ENCODE measurements at places on chromosomes 5 and 9. TPM values are rescaled to one million over a fixed set of nuclear protein-coding genes. Genes with fewer than 3 reads are reported as not detected.

- no peaks in the 10 kb centered on the region for H3K27me3 ChIP-seq
- H3K36me3 ChIP-seq: no peaks in the 10 kb centered on the region
- no peak for DNase-seq
- no peak overlapping the region for H3K27ac ChIP-seq
These were observed 30.1 kb upstream of the RAI14 start for GRCh38 chr5:34626036-34626435.

DNA sequence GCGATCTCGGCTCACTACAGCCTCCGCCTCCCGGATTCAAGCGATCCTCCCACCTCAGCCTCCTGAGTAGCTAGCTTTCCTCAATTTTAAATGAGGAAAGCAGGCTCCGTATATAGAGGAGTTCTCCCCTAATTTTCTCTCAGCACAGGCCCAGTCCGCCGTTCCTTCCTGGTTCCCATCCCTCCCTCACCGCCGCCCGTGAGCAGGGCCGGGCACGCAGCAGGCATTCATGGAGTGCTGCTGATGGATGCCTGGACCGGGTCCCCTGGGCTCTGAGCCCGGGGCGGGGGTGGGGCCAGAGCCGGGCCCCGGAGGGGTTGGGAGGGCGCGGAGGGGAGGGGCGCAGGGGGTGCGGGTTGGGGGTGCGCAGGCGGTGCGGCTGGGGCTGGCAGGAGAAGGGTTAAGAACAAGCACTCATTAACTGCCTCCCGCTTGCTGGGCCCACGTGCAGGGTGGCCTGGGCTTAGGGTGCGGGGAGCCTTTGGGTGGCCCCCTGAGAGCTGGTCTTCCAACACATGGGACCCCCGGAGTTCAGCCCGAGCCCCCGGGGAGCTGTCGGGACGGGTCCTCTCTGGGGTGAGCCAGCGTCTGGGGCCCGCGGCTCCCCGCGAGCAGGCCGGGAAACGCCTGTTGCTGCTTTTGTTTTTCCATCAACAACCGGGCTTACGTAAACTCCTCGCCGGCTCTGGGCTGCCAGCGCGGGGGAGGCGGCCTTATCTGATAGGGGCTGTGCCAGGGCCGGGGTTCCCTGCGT, 33.7 kb downstream of the LHX2 start:
- H3K4me1 ChIP-seq: peaks cover 32% of the 10 kb centered on the region
- peak overlapping the region; percentile 5 for H3K27ac ChIP-seq
- no peaks in the 10 kb centered on the region for H3K36me3 ChIP-seq
- peaks cover 24% of the 10 kb centered on the region for H3K27me3 ChIP-seq

The HRH2 gene
- 10.9 TPM for total RNA-seq

DNA sequence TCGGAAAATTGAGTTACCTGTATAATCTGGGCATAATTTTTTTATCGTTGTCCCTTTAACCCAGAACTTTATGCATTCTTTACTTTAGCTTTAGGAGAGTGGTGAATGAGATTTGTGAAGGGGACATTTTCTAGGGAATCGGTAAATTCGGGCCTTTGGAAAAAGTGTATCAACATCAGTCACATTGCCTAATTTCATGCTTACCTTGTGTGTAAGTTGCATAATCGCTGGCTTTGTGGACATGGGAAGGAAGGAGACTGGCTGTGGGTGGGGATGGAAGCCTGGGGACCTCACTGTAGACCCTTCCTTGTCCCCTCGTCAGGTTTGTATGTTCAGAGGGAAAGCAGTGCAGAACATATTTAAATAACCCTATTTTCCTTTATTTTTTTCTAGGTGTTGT, 3.3 kb downstream of the PSAT1 start:
- H3K27ac ChIP-seq: no peak overlapping the region
- H3K4me1 ChIP-seq: peaks cover 31% of the 10 kb centered on the region
- peaks cover 6% of the 10 kb centered on the region for H3K36me3 ChIP-seq
- H3K4me3 ChIP-seq: no peak overlapping the region

- H3K4me3 ChIP-seq: no peak overlapping the region
- H3K36me3 ChIP-seq: no peaks in the 10 kb centered on the region
- H3K4me1 ChIP-seq: peaks cover 16% of the 10 kb centered on the region
- H3K27me3 ChIP-seq: no peaks in the 10 kb centered on the region
These were observed 2.7 kb upstream of the AGTPBP1 start for GRCh38 chr9:85744480-85744879.

The NRG2 gene
- total RNA-seq: 4.4 TPM

GRCh38 chr5:132622608-132623007, 35.4 kb upstream of the IL13 start:
- H3K36me3 ChIP-seq: peaks cover 31% of the 10 kb centered on the region
- no peaks in the 10 kb centered on the region for H3K4me1 ChIP-seq
- H3K27ac ChIP-seq: no peak overlapping the region
- no peak for DNase-seq
- H3K4me3 ChIP-seq: no peak overlapping the region

The CCNO gene
- 0.19 TPM for total RNA-seq

DNA sequence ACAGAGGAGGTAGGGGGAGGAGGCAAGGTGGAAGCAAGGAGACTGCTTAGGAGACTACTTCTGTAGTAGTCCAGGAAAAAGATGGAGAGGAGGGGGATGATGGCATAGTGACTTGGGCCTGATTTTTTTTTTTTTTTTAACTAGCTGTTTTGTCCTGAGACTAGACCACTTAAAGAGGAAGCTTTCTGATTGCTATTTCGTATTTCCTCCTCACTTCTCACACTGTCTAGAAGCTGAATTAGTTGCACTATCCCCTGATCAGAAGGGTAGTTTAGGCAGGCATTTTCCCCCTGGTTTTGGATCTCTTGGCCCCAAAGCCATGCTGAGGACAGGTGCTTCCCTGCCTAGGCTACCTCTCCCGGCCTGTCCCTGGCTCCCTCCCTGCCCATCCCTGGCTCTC, 14.9 kb downstream of the LARP1 start:
- no peak overlapping the region for H3K4me3 ChIP-seq
- peaks cover 96% of the 10 kb centered on the region for H3K4me1 ChIP-seq
- H3K27ac ChIP-seq: no peak overlapping the region
- H3K36me3 ChIP-seq: no peaks in the 10 kb centered on the region

GRCh38 chr5:17336054-17336453, 118.6 kb downstream of the BASP1 start:
- no peak for DNase-seq
- H3K4me1 ChIP-seq: no peaks in the 10 kb centered on the region
- H3K4me3 ChIP-seq: no peak overlapping the region
- no peaks in the 10 kb centered on the region for H3K27me3 ChIP-seq
- no peak overlapping the region for H3K27ac ChIP-seq

DNA sequence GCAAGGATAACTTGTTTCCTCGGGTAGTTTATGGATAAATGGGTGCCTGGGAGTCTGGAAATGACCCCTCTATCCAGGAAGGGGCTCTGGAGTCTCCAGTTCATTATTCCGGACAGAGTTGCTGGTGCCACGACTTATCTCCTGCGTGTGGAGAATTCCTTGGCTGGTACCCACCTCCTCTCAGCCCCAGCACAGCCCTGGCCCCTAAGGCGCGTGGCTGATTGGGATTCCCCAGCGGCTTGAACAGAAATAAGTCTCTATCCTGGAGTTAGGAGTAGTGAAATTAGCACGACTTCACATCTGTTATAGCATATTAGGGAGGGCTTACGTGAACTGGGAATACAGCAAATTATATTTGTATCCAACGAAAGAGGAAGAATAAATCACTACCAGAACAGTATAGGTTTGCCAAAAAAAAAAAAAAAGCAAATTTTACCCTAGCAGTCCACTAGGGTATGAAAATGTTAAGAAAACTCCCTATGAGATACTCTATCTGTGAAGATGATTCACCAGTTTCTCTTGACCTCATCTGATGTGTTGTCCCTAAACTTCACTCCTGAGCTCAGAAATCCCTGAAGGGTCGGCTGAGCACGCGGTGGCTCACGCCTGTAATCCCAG, 172.5 kb upstream of the OTULINL start:
- H3K27ac ChIP-seq: peak overlapping the region; percentile 79
- no peaks in the 10 kb centered on the region for H3K27me3 ChIP-seq
- H3K4me1 ChIP-seq: peaks cover 39% of the 10 kb centered on the region
- peaks cover 76% of the 10 kb centered on the region for H3K36me3 ChIP-seq
- H3K4me3 ChIP-seq: no peak overlapping the region

- no peaks in the 10 kb centered on the region for H3K36me3 ChIP-seq
- no peak for DNase-seq
- no peak overlapping the region for H3K27ac ChIP-seq
- H3K4me3 ChIP-seq: no peak overlapping the region
These were observed 43.6 kb upstream of the TRMT10B start for GRCh38 chr9:37710046-37710445.

The FRMPD1 gene
- total RNA-seq: 0.50 TPM

The ZBTB43 gene
- total RNA-seq: 9.9 TPM

DNA sequence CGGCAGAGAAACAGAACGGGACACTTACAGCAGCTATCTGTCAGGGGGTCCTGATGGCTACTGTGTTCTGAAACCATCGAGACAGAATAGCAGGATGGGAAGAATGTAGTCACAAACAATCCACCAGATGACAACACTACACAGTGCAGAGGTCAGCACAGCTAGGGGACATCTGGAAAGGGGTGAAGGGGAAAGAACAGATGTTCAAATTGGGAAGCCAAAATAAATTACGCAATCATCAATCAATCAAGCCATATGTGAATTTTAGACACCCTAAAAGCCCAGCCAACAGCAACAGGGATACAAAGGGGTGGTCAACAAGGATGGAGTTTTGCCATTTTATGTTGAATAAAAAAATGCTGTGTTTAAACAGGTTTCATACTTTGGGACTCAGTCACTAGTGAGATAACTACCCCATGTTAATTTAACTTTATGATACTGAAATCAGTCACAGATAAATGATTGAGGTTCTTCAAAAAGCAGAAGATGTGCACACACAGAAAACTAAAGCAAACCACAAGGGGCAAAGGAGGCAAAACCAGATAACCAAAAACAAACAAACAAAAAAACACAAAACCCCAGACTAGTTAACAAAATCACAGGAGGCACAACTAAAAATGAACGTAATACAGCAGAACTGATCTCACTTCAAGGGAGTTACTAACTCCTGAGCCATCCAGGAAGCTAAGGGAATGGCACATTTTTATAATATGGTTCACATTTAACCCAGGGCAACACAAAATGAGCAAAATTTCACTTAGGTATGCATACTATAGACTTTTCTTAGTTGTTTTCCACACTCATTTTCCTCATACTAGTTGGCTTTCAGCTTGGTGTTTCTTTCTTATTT, 65.9 kb downstream of the HABP4 start:
- H3K4me1 ChIP-seq: peaks cover 20% of the 10 kb centered on the region
- peaks cover 33% of the 10 kb centered on the region for H3K36me3 ChIP-seq
- H3K27ac ChIP-seq: peak overlapping the region; percentile 64
- no peak overlapping the region for H3K4me3 ChIP-seq

DNA sequence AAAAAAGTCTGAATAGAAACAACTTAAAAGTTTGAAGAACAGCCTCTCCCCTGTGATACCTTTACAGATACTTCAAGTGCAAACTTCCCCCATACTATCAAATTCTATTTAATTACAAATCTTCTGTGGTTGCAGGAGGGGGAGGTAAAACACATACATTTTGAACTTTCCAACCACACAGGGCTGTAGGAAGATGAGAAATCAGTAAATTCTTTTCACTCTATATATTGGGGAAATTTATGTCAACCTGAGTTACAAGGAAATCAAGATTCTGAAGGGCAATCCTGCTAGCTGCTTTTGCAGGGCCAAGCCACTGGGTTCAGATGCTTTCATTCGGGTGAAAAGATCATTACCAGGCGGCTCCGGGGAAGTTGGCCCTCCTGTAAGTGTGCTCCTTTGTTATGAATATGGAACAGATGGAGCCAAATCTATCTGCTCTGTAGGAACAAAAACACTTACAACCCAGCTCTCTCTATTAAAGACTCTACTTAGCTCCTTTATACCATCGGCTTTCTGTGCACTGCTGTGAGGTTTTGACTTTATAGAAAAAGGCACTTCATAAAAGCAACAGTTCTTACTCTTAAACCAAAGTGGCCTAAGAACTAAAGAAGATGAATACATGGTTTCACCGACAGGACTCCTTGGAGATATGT, 269.1 kb downstream of the EFNA5 start:
- H3K36me3 ChIP-seq: no peaks in the 10 kb centered on the region
- H3K4me3 ChIP-seq: no peak overlapping the region
- H3K27me3 ChIP-seq: no peaks in the 10 kb centered on the region
- H3K4me1 ChIP-seq: no peaks in the 10 kb centered on the region

- no peak overlapping the region for H3K27ac ChIP-seq
- H3K4me3 ChIP-seq: no peak overlapping the region
- no peaks in the 10 kb centered on the region for H3K36me3 ChIP-seq
These were observed 415.9 kb upstream of the KLF4 start for GRCh38 chr9:107905308-107906020.

GRCh38 chr9:36902861-36903524, 131.1 kb downstream of the PAX5 start:
- H3K27me3 ChIP-seq: no peaks in the 10 kb centered on the region
- H3K27ac ChIP-seq: no peak overlapping the region
- no peaks in the 10 kb centered on the region for H3K36me3 ChIP-seq
- H3K4me1 ChIP-seq: no peaks in the 10 kb centered on the region
- DNase-seq: no peak
- no peak overlapping the region for H3K4me3 ChIP-seq

The SYK gene
- 16.6 TPM for total RNA-seq

GRCh38 chr5:150507474-150508276, at the start of gene NDST1:
NDST1 (plus strand) TSS chr5:150508131; CDS start chr5:150521255, 13,124 bp downstream.
- no peak for DNase-seq
- no peak within 1 kb of the TSS for H3K4me3 ChIP-seq
- no peaks in the 10 kb centered on the region for H3K27me3 ChIP-seq
- peak within 1 kb of the TSS; percentile 61 for H3K27ac ChIP-seq
- peaks cover 100% of the 10 kb centered on the region for H3K4me1 ChIP-seq

- no peaks in the 10 kb centered on the region for H3K27me3 ChIP-seq
- no peak overlapping the region for H3K4me3 ChIP-seq
- H3K4me1 ChIP-seq: no peaks in the 10 kb centered on the region
- H3K36me3 ChIP-seq: no peaks in the 10 kb centered on the region
These were observed 58.8 kb downstream of the SNX30 start for GRCh38 chr9:112809351-112809848.

The SPIN1 gene
- 73.5 TPM for total RNA-seq

DNA sequence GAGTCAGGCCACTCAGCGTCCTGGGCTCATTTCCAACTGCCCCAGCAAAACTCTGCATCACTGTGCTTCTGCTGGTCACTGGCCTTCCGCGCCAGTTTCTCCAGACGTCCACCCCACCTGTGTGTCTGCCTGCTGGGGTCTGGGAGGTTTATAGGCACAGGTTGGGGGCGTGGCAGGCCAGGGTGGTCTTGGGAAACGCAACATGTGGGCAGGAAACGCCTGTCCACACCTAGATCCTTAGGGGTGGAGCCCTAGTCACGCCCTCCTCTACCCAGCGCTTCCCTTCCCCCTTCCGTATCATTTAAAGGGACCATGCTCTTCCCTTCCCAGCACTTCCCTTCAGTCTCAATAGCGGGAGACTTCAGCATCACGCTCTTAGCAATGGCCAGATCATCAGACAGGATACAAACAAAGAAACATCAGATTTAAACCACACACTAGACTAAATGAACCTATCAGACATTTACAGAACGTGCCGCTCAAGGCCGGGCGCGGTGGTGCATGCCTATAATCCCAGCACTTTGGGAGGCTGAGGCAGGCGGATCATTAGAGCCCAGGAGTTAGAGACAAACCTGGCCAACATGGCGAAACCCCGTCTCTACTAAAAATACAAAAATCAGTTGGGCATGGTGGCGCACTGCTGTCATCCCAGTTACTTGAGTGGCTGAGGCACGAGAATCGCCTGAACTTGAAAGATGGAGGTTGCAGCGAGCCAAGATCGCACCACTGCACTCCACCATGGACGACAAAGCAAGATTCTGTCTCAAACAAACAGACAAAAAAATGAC, 11.8 kb upstream of the BTNL9 start:
- no peak overlapping the region for H3K4me3 ChIP-seq
- no peaks in the 10 kb centered on the region for H3K4me1 ChIP-seq
- DNase-seq: peak; percentile 55
- H3K27me3 ChIP-seq: no peaks in the 10 kb centered on the region
- H3K27ac ChIP-seq: no peak overlapping the region
- no peaks in the 10 kb centered on the region for H3K36me3 ChIP-seq

Measured in esophagus muscularis mucosa (tissue), 4 donors.